ENCODE measurements at places on chromosomes 1 and 21.

DNA sequence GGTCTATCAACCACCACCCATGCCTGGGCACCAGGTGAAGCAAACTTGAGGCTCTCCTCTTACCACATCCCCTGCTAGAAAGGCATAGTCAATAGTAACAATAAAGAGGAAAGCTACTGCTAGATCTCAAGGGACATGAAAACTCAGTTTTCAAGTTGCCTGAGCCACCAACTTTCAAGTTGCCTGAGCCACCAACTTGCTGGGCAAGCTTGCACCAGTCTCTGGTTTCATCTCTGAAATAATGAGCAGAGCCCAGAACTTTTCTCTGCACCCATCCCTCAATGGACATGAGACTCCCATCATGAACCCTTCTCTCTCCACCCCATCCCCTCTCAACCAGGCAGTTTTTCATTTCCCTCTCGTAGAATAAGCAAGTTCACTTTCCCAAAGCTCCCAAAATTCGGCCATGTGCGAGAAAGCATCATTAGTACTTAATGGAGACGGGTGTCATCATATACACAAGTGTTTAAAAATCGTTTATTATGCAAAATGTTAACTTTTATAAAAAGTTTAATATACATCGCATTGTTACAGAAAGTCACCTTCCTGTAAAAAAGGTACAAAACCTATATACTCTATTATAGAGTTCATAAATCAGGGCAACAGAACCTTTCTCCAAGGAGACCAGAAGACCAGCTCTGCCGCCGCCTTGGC lies 1.7 kb downstream of the ID3 start:
- DNase-seq, result no peak

DNA sequence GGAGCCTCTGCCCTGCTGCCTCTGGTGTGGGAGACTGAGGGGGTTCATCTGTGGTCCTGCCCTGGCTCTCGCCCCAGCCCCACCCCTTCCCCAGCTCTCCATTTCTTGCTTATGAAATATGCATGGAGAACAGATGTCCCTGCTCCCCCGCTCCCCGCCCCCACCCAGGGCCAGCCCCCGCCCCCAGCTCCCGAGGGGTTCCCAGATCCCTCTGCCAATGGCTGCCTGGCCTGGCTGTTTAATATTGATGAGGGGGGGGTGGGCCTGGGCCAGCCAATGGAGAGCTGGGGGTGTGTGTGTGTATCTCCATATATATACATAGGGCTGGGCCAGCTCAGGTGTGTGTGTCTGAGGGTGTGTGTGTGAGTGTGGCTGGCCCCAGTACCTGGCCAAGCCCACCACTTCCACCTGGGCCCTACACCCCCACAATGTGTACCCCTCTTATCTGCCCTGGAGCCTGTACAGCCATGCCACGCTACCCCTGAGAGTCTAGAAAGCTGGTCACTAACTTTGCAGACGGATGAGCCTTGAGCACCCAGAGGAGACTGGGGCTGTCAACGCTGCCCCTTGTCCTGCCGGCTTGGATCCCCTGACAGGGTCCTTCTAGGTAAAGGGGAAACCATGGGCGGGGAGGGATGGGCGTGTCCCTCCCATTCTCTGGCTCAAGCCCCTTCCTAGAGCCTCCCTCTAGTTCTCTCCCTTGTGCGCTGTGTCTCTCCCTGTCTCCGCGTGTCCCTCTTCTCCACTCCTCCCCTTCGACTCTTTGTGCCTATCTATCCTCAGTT lies at the start of gene NHLH1:
TSS of gene NHLH1 (plus strand) at position 341 of the 785 bp plus-strand sequence. CDS start 3,661 bp downstream, outside the sequence.
- DNase-seq, result no peak

- DNase-seq, result no peak
These were observed 539 bp downstream of the ANP32E start for GRCh38 chr1:150235294-150235851.

DNA sequence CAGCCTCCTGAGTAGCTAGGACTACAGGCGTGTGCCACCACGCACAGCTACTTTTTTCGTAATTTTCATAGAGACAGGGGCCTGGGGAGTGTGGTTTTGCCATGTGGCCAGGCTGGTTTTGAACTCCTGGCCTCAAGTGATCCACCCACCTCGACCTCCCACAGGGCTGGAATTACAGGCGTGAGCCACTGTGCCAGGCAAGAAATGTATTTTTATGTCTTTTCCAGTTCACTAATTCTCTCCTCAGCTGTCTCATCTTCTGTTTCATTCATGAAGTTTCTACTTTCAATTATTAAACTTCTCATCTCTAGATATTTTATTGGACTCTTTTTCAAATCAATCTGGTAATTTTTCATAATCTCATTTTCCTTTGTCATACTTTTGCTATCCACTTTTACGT lies 72.1 kb upstream of the DISP3 start:
- no peak for DNase-seq

GRCh38 chr1:162412002-162412401 lies at the start of gene SH2D1B:
SH2D1B (minus strand) TSS chr1:162412136; CDS start chr1:162412016, 120 bp downstream.
- no peak for DNase-seq

DNA sequence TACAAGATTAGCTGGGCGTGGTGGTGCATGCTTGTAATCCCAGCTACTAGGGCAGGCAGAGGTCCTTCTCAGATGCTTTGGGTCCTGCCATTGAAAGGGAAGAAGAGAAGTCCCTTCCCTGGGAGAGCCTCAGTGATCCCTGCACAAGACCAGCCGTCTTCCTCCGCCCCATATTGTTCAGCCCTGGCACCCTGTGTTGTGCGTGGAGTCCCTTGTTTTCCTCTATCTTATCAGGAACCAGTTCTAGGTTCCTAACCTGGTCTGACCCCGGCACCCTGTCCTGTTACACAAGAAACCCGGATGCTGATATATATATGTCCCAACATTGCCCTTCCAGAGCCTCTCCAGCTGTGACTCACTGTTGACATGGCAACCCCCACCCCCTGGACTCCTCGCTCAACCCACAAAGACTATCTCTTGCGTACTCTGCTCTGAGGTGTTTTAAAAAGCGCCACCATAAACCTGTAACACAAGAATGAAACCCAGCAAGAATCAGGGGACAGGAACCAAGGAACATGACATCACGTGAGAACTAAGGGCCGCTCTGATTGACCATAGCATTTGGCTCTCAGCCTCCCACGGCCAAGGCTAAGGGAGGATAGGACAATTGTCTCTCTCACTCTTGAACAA lies 4.8 kb downstream of the MX2 start:
- no peak for DNase-seq

GRCh38 chr1:223248001-223248769 lies 105.1 kb upstream of the TLR5 start:
- DNase-seq, result no peak

DNA sequence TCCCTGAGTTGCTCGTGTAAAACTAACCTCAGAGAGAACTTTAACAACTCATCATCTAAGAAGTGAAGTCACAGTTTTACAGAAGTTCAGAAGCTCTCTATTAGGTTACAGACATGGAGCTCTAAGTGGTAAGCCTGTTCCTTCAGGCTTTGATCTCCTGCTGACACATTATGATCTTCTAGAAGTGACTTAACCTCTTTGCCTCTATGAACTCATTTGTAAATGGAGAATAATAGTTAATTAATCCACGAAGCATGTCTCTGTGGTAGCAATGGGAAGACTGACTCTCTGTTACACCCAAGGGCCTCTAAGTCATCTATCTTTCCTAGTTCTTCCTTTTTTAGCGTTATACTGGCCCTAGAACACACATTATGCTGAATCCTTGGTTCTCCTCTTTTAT lies 157.9 kb upstream of the NRIP1 start:
- DNase-seq, result no peak

DNA sequence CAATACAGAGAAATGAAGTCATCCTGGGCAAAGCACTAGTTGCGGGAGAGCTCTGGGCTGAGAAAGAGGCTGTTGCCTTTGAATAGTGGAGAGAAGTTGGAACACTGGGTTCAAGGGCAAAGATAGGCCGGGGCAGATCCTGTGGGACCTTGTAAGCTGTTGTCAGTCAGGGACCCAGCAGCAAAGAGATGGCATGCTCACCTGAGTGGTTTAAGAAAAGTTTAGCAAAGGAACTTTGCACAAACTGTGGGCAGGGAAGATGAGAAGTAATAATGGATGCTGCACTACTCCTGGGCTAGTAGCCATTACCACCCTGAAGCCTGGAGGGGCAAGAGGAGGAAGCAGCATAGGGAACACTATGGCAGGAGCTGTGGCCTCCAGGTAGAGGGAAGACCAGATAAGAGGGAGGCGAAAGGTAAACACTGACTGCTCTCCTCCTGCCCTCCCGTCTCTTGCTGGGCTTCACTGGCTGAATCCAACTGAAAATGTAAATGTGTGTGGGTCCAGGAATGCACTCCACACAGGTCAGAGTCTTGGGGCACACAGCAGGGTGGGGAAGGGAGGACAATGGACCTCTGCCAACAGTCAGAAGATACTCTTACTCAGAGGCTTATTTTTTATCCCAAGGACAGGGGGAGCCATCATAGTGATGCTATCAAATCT lies 129.2 kb downstream of the PLPP3 start:
- no peak for DNase-seq

DNA sequence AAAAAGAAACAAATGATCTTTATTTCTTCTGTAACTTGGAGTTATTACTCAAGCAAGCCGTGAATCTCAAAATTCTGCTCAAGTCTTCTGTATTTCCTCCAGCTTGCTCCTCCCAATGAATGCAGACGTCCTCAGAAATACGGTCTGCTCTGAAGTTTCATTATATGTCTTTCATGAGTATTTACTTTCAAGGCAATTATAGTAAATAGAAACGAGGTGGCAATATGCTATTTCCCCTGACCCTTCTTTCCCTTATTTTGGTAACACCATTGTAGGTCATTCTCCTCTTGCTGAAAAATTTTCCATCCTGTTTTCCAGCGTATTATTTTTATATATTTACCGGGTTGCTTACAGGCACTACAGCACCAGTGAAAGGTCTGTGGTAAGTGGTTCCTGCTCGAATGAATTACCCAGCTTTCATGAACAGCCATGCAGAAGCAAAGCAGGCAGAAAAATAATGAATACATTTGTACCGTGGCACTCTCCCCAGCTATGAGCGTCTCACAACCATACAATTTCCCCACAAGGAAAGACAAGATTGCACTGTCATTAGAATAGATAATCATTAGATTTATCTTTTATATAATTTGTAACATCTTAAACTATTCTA lies 350.9 kb upstream of the PKN2 start:
- DNase-seq, result no peak

DNA sequence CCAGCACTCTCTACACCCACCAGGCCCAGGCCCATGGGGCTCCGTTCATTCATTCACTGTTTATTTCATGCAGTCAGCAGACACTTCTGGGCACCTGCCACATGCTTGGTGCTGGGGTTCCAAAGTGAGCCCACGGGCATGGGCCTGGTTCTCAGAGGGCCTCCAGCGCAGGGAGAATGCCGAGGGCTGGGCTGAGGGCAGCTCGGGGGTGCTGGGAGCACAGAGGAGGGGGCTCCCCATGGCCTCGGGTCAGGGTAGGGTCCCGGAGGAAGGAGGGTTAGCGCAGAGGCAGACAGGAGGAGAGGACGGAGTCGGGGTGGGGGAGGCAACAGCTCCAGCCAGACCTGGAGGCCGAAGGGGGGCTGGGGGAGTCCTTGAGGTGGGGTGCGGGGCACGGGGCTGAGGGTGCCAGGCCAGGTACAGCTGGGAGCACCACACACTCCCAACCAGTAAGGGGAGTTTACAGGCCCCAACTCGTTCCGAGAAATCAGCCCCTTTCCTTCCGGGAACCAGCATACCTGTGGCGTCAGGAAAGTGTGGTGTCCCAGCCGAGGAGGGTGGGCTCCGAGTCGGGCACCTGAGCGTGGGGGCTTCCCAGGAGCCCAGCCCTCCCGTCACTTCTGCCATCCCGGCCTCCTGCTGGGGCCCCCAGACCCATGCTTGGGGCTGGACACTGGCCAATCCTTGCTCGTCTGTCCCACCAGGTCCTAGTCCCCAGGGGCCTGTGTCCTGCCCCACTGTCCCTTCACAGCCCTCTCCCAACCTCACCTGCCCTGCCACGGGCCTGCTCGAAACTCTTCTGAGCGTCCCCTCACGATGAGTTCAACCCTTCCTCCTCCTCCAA lies 10.8 kb downstream of the ARHGEF16 start:
- DNase-seq, result no peak
